ENCODE measurements at places on chromosomes 4 and X.

DNA sequence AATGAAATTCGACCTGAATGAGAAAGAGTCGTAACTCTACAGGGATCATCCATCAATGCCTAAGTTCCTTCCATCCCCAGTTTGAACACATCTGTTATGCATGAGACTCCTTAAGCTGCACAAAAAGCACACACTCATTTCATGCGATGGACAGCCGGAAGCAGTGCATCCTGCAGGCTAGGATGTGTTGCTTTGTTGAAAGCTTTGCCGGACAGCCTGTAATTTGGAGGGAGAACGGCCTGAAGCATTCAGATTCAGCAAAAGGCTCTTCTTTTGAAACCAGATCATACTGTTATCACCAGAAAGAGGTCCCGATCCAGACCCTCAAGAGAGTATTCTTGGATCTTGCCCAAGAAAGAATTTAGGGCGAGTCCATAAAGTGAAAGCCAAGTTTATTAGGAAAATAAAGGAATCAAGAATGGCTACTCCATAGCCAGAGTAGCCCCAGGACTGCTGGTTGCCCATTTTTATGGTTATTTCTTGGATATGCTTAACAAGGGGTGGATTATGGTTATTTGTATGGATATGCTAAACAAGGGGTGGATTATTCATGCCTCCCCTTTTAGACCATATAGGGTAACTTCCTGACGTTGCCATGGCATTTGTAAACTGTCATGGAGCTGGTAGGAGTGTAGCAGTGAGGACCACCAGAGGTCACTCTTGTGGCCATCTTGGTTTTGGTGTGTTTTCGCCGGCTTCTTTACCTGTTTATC is 48.1 kb upstream of the DHRSX start:
- H3K27ac ChIP-seq, result no peak overlapping the region
- H3K4me1 ChIP-seq, result no peaks in the 10 kb centered on the region

DNA sequence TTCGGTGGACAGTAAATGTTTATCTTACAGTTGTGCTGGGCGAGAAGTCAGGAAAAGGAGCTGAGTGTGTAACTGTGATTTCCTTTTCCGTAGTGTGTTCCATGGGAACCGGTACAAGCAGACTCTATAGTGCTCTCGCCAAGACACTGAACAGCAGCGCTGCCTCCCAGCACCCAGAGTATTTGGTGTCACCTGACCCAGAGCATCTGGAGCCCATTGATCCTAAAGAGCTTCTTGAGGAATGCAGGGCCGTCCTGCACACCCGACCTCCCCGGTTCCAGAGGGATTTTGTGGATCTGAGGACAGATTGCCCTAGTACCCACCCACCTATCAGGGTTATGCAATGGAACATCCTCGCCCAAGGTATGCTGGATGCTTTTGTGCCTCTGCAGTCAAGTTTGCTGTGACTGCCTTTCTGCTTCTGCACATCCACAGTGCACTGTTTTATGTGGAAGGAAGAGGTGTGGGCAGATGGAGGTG is 27.4 kb downstream of the NOCT start:
- no peak overlapping the region for H3K27ac ChIP-seq
- H3K27me3 ChIP-seq, result no peaks in the 10 kb centered on the region
- DNase-seq, result peak; percentile 11
- peaks cover 31% of the 10 kb centered on the region for H3K36me3 ChIP-seq

- no peak overlapping the region for H3K4me3 ChIP-seq
- H3K36me3 ChIP-seq, result no peaks in the 10 kb centered on the region
- H3K4me1 ChIP-seq, result no peaks in the 10 kb centered on the region
Observed at GRCh38 chr4:53197772-53198142, 168.1 kb downstream of the SCFD2 start.

- H3K36me3 ChIP-seq, result no peaks in the 10 kb centered on the region
- no peak for DNase-seq
- no peak overlapping the region for H3K27ac ChIP-seq
- H3K27me3 ChIP-seq, result peaks cover 8% of the 10 kb centered on the region
- H3K4me3 ChIP-seq, result no peak overlapping the region
- peaks cover 3% of the 10 kb centered on the region for H3K4me1 ChIP-seq
Observed at GRCh38 chr4:8048856-8049676, 109.4 kb upstream of the AFAP1 start.

DNA sequence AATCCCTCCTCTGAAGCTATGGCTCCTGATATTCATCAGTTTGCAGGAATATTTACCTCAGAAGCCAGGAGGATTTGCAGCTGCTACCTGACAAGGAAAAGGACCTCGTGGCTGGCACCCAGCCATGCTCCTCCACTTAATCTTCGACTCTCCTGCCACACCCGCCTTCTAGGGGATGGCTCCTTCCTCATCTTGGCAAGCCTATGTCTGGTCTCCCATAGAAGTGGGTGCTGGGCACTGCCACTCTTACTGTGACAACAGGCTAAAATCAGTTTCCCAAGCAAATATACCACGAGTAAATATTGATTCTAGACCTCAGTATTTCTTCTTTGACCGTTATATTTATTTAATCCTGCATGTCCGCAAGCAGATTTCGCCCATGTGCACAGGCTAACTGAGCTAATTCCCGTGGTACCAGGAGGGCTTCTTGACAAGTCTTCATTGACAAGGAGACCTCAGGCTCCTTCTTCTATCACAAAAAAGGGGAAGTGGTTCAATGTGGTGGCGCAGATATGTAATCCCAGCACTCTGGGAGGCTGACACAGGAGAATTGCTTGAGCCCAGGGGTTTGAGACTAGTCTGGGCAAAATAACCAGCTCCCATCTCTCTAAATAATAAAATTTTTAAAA is 52.6 kb upstream of the DCTD start:
- no peak for DNase-seq
- no peak overlapping the region for H3K4me3 ChIP-seq
- H3K36me3 ChIP-seq, result no peaks in the 10 kb centered on the region
- no peaks in the 10 kb centered on the region for H3K27me3 ChIP-seq
- H3K4me1 ChIP-seq, result no peaks in the 10 kb centered on the region
- no peak overlapping the region for H3K27ac ChIP-seq

GRCh38 chr4:61532336-61533000 is 332.3 kb downstream of the ADGRL3 start:
- H3K27ac ChIP-seq, result no peak overlapping the region
- H3K36me3 ChIP-seq, result no peaks in the 10 kb centered on the region
- no peak overlapping the region for H3K4me3 ChIP-seq

GRCh38 chr4:117293784-117294183 is 208.4 kb upstream of the TRAM1L1 start:
- H3K36me3 ChIP-seq, result no peaks in the 10 kb centered on the region
- no peaks in the 10 kb centered on the region for H3K4me1 ChIP-seq
- no peak overlapping the region for H3K4me3 ChIP-seq
- DNase-seq, result no peak
- H3K27me3 ChIP-seq, result no peaks in the 10 kb centered on the region

- H3K36me3 ChIP-seq, result no peaks in the 10 kb centered on the region
- H3K4me3 ChIP-seq, result peak overlapping the region; percentile 27
- H3K4me1 ChIP-seq, result peaks cover 33% of the 10 kb centered on the region
- H3K27me3 ChIP-seq, result peaks cover 88% of the 10 kb centered on the region
- H3K27ac ChIP-seq, result no peak overlapping the region
Observed at GRCh38 chr4:174214101-174214878, 69.2 kb downstream of the FBXO8 start.

- no peak overlapping the region for H3K4me3 ChIP-seq
- no peaks in the 10 kb centered on the region for H3K4me1 ChIP-seq
- no peaks in the 10 kb centered on the region for H3K27me3 ChIP-seq
- DNase-seq, result no peak
- H3K27ac ChIP-seq, result no peak overlapping the region
Observed at GRCh38 chrX:64805683-64806082, 170.6 kb downstream of the ZC4H2 start.

- no peaks in the 10 kb centered on the region for H3K27me3 ChIP-seq
- H3K27ac ChIP-seq, result no peak overlapping the region
- H3K4me3 ChIP-seq, result no peak overlapping the region
- H3K4me1 ChIP-seq, result no peaks in the 10 kb centered on the region
- no peak for DNase-seq
Observed at GRCh38 chr4:21775703-21776102, 172.9 kb downstream of the KCNIP4 start.

GRCh38 chrX:100648458-100649417 is 4.7 kb downstream of the SRPX2 start:
- no peaks in the 10 kb centered on the region for H3K36me3 ChIP-seq
- no peaks in the 10 kb centered on the region for H3K27me3 ChIP-seq

DNA sequence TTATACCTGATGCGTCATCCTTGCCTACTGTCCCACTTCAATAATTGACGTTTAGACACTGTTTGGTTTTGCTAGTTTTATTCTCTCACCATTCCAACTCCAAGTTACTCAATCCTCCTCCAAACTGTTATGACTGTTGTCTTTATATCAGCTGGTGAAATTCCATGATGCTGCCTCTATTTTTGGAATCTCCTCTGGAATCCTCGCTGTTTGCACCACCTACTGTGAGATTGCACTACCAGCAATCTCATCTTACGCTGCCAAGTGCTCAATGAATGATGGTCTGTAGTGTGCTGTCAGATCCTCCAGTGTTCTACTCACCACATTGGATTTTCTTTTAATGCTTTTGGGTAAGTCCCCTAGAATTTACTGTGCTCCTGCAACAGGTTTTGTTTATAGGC is 13.2 kb upstream of the PCDH18 start:
- H3K36me3 ChIP-seq, result no peaks in the 10 kb centered on the region
- DNase-seq, result no peak
- no peak overlapping the region for H3K4me3 ChIP-seq

DNA sequence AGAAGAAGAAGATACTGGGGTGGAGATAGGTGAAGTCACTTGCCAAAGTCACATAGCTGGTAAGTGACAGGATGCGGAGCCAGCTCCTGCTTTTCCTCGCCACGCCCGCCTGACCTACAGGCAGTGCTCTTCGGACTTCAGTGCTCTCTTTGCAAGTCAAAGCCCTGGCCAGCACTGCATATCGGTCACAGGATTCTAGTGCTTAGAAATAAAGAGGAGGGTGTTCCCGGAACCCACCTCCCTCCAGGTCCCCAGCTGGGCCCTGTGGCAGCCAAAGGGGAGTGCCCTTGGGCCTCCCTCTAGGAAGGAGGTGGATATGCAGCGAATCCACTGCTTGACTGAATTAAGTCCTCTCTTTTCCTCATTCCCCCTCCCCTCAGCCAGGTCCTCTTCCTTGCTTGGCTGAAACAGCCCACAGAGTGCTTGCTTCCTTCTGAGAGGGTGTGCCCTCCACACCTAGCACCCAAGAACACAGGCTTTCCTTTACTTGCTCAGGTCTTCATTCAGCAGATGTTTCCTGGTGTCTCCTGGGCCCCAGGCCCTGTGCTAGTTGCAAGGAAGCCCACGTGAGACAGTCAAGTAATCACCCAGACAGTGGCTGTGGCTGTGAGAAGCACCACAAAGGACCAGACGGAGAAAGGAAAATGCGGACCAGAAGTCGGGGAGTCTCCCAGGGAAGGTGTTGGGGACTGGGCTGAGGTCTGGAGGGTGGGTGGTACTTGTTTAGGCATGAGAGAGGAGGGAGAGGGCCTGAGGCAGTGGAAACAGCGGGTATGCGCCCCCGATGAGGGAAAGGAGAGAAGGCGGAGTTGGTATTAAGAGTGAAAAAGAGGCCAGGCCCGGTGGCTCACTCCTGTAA is 14.0 kb upstream of the HMGB3 start:
- no peak overlapping the region for H3K27ac ChIP-seq
- H3K4me3 ChIP-seq, result no peak overlapping the region
- DNase-seq, result no peak
- no peaks in the 10 kb centered on the region for H3K36me3 ChIP-seq
- H3K4me1 ChIP-seq, result peaks cover 10% of the 10 kb centered on the region

GRCh38 chr4:2478229-2478628 is 9.3 kb downstream of the RNF4 start:
- no peak overlapping the region for H3K27ac ChIP-seq
- no peak overlapping the region for H3K4me3 ChIP-seq
- no peaks in the 10 kb centered on the region for H3K27me3 ChIP-seq

DNA sequence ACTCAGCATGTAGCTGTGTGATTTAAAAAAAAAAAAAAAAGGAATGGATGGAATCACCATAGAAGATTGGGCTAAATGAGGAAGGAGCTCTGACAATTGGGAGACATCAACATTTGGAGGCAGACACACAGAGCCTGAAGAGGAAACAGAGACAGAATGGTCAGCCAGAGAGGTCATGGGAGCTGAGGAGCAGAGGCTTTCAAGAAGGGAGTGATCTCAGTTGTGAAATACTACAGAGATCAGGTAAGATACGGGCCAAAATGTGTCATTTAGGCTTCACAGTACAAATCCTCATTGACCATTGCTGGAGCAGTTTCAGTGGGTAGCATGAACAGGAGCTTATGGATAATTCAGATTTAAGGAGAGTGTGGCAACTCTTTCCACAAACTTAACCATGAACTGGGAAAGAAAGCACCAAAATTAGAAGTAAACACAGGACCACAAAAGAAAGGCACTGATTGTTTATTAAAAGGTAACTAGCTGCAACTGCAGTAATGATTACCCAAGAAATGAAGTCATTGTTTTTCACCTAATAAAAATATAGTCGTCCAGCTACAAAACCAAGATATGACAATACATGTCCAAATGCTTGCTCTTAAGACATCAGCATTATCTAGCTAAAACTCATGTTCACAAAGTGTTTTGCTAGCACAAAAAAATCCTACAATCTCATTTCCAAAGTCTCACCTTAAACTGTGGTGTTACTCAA is 203.2 kb downstream of the DHX15 start:
- H3K27me3 ChIP-seq, result no peaks in the 10 kb centered on the region
- H3K4me1 ChIP-seq, result no peaks in the 10 kb centered on the region
- no peak for DNase-seq
- no peaks in the 10 kb centered on the region for H3K36me3 ChIP-seq
- no peak overlapping the region for H3K27ac ChIP-seq

DNA sequence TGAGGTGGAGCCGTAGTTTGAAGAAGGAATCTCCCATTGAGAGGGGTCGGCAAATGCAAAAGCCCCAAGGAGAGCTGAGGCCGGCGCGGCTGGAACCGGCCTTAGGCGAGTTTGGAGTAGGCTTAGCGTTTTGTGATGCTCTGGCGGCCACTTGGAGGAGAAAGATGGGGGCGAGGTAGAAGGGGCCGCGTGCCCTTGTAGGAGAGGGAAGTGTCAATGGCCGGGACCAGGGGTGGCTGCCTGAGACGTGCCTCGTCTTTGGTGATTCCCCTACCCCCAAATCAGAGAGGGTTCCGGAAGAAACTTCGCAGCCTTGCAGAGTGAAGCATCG is 11.7 kb downstream of the MSX1 start:
- no peak for DNase-seq
- peaks cover 7% of the 10 kb centered on the region for H3K4me1 ChIP-seq
- H3K4me3 ChIP-seq, result no peak overlapping the region

DNA sequence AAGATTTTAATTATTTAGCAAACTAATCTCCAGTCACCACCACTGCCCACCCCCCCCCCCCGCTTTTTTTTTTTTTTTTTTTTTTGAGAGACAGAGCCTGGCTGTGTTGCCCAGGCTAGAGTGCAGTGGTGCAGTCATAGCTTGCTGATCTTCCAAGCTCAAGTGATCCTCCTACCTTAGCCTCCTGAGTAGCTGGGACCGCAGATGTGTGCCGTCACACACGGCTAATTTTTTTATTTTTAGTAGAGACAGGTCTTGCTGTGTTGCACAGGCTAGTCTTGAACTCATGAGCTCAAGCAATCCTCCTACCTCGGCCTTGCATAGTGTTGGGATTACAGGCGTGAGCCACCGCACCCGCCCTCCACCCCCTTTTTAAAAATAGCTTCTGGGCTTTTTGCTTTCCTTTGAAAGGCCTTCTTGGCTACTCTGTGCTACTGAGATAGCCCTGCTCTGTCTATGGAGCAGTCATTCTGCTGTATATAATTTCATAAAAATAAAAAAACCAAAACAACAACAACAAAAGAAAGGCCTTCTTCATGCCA is 18.7 kb downstream of the TXLNG start:
- no peak overlapping the region for H3K4me3 ChIP-seq
- H3K36me3 ChIP-seq, result no peaks in the 10 kb centered on the region
- no peaks in the 10 kb centered on the region for H3K27me3 ChIP-seq
- no peak for DNase-seq

GRCh38 chr4:8347660-8348059 is 78.1 kb downstream of the HTRA3 start:
- H3K27ac ChIP-seq, result no peak overlapping the region
- H3K4me1 ChIP-seq, result peaks cover 6% of the 10 kb centered on the region
- no peaks in the 10 kb centered on the region for H3K36me3 ChIP-seq
- H3K4me3 ChIP-seq, result no peak overlapping the region
